ENCODE measurements at places on chromosomes 7 and 10. TPM values are rescaled to one million over a fixed set of nuclear protein-coding genes. Genes with fewer than 3 reads are reported as not detected.
A peak's percentile ranks its signal among the peaks of the same experiment; 100 is the strongest.

- DNase-seq: no peak
These were observed 905.5 kb downstream of the REEP3 start for GRCh38 chr10:64426745-64427144.

DNA sequence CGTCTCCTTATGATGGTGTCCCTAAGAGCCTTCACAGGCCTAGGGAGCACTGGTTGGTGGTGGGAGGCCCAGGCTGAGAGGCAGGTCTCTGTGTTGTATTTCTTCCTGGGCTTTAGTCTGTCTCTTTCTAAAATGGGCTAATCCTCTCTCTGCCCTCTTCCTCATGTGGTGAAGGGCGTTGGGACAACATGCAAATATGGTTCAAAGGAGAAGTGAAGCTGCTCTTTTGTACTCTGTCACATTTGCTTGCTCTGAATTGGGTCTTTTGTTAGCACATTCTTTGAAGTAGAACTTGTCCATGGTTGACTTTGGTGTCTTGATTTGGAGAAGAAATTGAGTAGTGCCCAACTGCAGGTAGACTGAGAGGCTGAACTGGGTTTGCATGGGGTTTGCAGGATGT lies 814 bp downstream of the HK1 start:
- no peak for DNase-seq

DNA sequence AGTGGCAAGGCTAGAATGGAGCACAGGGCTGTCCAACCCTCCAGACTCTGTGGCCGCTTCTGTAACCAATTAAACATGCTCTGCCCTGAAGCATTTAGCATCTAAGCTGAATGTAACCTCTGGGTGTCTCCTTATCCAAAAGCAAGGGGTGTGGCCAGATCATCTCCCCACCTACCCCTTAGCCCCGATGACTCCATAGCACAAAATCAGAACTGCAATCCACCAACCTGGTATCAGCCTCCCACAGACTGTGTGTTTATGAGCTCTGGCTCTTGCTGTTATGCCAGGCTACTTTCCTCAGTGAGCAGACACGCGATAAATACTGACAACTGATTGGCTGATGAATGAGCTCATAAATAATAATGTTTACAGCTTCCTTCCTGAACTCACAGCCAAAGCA lies 3.2 kb downstream of the FRMD4A start:
- DNase-seq: no peak

DNA sequence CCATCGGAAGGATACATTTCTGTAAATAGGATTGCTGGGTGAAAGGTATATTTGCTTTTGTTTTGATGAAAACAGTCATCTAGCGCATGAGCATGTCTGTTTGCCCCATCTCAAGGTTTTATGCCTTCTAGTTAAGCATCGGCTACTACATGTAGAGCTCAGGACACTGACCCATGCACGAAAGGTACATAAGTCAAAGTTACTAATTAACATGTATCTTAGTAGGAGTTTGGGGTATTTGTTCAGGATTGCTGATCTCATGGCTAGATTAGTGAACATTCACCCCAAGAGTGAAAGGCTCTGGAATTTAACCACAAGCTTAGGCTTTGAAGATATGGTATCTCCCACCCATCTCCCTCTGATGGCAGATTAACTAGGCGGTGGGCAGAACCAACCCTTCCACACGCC lies 91.5 kb downstream of the RBM20 start:
- no peak for DNase-seq

GRCh38 chr10:29688230-29688661 lies 53.5 kb upstream of the SVIL start:
- no peak for DNase-seq

DNA sequence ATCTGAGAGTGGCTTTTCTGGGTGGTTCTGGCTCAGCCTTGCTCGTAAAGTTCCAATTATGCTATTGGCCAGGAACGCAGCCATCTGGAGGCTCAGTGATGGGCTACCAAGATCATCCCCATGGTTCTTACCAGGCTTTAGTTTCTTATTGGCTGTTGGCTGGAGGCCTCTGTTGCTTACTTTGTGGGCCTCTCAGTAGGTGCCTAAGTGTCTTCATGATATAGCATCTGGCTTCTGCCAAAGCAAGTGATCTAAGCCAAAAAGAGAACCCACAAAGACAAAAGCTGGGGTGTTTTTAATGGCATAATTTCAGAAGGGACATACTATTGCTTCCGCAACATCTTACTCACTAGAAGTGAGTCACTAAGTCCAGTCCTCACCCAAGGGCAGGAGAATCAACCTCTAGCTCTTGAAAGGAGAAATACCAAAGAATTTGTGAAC lies 132.0 kb upstream of the MDFIC start:
- DNase-seq: peak; percentile 65

DNA sequence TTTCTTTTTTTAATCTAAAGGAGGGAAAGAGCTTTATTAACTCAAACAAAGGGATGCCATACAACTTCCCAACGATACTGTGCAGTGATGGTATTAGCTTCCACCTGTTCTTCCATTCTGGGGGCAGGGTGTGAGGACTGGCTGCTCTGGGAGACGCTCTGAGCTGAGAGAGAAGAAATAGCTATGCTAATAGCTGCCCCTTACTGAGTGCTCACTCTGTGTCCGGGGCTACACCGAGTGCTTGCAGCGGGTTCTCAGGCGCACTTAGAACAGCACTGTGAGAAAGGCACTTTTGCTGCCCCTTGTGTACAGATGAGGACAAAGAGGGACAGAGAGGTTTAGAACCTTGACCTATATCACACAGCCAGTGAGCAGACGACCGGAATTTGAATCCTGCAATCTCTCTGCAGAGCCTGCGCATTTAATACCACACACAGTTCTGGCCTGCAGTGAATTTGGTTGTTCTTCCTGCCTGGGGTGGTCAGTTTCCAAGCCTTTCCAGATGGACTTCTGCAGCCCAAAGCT lies 142.2 kb downstream of the PLPP4 start:
- no peak for DNase-seq

- DNase-seq: no peak
These were observed 75.8 kb downstream of the C1GALT1 start for GRCh38 chr7:7257899-7258692.

DNA sequence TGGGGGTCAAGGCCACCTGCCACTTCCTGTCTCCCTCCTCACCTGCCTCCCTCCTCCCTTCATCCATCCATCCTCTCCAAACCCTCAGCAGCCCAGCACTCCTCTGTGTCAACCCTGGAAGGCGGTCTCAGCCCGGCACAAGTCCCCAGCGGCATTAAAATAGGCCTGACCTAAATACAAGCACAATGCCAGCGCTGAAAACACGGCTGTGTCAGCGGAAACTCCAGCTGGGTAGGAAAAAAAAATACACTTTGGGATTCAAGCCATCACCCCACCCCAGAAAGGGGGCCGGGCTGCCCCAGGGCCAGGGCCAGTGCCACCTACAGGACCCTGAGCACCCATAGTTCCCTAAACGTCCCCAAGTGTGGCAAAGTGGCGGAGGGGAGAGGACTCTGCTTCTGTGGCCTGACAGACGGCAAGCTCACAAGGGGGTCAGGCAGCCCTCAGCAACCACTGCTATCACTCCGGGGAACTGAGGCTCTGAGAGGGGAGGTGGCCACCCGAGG lies 22.7 kb upstream of the GTF2IRD1 start:
- DNase-seq: no peak

The LGI1 gene
- polyA plus RNA-seq: not detected

The NOS3 gene
- 16.3 TPM for polyA plus RNA-seq

The SPDYE9 gene
- 1.1 TPM for polyA plus RNA-seq

The CDC14C gene
- polyA plus RNA-seq: 0.06 TPM

The CPXM2 gene
- 0.84 TPM for polyA plus RNA-seq

The OPN1SW gene
- polyA plus RNA-seq: 0.74 TPM

The CABCOCO1 gene
- polyA plus RNA-seq: 1.5 TPM

The MRPS33 gene
- polyA plus RNA-seq: 84.8 TPM
